Fibroblast of skin of left biceps (primary cell): ENCODE measurements at places on chromosomes 13 and 19.

DNA sequence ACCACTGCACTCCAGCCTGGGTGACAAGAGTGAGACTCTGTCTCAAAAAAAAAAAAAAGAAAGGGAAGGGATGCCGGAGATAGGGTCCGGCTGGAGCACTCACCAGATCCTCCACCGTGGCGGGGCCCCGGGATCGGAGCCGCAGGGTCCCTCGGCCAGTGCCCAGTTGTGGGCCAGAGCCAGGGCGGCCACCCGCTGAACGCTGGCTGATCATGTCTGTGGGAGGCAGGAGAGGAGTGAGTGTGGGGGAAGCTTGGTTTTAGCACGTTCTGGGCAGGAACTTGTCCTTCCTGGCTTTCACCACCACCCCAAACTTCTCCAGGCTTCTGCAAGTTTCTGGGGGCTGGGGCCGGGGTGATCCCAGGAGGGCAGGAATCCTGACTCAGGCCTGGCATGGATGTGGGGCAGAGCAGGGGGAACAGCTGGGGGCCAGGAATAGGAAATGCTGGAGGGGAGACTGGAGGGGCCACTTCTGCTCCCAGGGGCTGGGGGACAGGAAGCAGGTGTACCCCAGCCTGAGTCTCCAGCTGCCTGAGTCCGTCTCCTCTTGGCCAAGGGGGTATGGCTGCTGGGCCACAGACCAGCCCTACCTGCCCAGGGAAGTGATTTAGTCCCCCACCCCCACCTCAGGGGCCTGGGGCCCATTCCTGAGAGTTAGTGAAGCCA, 4.3 kb upstream of the PTGER1 start:
- no peak for DNase-seq

DNA sequence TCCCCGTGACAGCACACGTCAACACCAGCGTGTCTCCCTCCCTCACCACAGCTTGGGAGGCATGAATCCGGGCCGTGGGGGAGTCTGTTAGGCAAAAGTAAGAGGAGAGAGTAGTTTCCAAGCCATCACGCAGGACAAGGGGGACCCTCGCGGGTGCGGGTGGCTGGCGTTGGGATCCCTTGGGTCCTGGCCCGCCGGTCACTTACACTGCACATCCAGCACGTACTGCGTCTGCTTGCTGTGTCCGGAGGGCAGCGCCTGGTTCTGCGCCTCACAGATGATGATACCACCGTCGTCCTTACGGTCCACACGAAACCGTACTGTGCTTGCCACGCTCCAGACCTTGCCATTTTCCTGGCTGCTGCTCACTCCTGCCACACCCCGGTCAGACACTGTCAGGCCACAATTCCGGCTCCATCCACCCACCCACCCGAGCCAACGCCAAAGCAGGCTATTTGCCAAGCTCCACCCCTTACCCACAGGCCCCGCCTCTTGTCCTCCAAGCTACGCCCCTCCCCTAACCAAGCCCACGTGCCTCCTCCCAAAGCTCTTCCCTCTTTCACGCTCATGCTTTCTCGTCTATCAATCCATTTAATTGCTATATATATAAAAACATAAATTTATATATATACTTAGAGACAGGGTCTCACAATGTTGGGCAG, 6.6 kb upstream of the ZNF428 start:
- DNase-seq = no peak

DNA sequence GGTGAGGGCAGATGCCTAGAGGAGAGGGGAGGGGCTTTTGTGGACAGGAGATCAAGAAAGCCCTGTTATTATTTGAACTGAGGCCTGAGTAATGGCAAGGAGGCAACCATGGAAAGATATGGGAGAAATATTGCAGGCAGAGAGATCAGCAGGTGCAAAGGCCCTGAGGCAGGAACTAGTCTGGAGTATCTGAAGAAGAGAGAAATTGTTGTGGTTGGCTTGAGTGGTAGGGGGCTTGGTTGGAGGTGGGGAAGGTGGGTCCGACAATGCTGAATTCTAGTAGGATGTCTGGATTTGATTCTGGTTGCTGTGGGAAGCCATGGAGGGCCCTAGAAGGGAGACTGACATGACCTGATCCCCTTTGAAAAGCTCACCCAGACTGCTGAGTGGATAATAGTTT, 2.4 kb upstream of the URI1 start:
- no peak for DNase-seq

DNA sequence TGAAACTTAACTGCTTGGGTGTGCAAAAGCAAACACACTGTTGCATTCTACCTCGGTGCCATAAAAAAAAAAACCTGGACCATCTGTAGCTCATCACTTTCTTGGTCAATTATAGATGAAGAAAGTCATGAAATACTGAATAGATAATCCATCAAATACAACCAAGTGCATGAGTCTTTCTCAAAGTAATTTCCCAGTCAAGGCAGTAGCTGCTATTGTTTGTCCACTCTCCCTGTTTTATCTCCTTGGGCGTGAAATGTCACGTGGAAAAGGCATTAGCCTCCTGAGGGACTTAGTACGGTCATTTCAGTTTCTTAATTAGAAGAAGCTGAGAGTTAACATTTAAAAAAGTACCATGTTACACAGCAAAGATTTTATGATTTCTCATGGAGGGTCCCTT, 1697.9 kb downstream of the PCDH9 start:
- DNase-seq = no peak

DNA sequence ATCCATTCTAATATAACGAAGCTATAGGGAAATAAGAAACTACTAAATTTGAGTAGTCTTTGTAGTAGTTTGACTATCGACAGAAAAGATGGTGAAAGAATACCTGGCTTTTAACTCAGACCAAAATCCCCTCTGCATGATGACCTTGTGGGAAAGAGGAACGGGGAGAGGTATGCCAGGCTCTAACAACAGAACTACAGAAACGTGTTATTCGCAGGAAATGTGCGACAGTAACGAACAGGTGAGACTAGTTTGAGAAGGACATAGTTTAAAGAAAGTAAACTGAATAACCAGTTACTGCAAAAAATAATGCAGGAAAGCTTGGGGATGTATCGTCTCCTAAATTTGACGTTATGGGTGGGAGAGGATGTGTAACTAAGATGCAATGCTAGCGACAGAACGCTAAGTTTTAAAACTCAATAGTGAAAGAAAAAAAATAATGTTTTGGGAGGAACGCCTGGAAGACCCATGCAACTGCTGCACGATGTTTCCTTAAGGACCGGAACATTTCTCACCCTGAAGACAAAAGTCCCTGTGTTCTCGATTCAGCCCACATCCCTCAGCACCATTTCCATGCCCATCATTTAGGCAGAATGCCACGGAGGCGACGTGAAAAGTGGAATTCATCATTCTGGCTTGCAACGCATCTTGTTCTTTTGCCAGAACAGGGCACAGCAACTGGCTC, 1.6 kb upstream of the RAP2A start:
- DNase-seq = no peak

GRCh38 chr13:47036294-47037008, 139.6 kb upstream of the HTR2A start:
- DNase-seq = no peak

GRCh38 chr19:54002495-54003315, 11.3 kb downstream of the CACNG6 start:
- DNase-seq = no peak

GRCh38 chr13:74134777-74135325, 647 bp upstream of the KLF12 start:
- DNase-seq = no peak

DNA sequence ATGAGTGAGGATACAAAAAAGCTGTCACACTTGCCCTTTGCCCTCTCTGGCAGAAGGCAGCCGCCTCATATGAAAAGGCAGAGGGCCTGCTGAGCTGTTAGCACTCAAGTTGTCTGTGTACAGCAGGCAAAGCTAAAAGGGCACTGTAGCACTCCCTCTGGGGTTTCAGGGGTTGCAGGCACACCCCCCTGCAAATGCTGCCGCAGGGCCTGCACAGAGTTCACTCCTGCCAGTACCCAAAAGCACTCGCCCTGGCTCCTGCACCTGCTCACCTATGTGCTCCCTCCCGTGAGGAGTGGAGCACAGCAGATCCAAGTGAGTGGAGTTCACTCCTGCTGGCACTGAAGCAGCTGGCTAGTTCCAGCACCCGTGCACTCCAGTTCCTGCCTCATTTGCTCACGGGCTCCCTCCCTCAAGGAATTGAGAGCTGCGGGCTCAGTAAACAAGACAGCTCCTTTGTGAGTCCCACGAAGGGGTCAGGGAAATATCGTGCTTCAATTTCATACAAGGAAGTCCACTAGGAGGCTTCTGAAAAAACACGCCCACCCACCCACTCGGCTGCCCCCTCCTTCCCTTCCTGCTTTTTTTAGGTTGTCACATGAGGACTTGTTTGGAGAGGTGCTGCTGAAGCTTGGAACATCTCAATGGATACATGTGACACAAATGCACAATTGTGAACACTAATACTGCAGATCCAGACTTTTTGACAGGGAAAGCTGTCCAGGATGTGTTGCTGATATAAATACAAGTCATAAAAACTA, 9.9 kb upstream of the RCBTB2 start:
- DNase-seq = no peak

GRCh38 chr19:27858981-27859581, 1353.9 kb downstream of the UQCRFS1 start:
- no peak for DNase-seq

- peak; percentile 38 for DNase-seq
These were observed at the start of gene ZNF844 for GRCh38 chr19:12064590-12065538. ZNF844 (plus strand) TSS chr19:12064731; CDS start chr19:12064874, 143 bp downstream.

DNA sequence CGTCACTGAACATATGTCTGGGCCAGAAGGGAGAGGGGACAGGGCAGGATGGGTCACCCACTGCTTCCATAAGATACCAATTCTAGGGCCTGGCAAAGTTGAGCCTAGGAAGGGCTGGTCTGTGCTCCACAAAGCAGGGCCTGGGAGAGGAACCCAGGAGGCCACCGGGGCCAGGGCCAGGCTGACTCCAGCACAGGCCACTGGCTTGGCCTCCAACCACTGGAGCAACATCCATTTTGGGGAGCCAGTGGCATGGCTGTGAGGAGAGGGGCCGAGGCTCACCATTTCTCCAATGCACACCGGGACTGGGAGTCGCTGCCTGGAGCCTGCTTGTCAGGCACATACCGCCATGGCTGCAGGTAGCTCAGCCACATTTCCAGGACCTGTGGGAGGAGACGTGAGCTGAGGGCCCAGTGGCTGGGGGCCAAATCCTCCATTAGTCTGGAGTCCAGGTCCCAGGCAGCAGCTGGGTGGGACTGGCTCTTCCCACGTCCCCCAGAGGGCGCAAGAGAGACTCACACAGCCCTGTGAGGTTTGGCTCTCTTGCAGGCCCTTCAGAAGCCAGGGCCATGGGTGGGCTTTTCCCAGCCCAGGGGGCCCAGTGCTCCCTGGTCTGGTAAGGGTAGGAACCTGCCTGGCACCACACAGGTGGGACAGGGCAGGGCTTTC, 27.7 kb downstream of the TUBA3C start:
- no peak for DNase-seq
